ENCODE measurements at places on chromosomes 6 and 20.
A peak's percentile ranks its signal among the peaks of the same experiment; 100 is the strongest.

- DNase-seq = peak; percentile 93
Observed at GRCh38 chr20:48538058-48538825, 289.6 kb downstream of the PREX1 start.

GRCh38 chr20:35306931-35307517 is 14.8 kb upstream of the FAM83C start:
- DNase-seq = peak; percentile 87

- DNase-seq = no peak
Observed at GRCh38 chr6:89536231-89536630, 102.3 kb downstream of the LYRM2 start.

- peak; percentile 1 for DNase-seq
Observed at GRCh38 chr6:74167976-74168375, 472.0 kb downstream of the CD109 start.

DNA sequence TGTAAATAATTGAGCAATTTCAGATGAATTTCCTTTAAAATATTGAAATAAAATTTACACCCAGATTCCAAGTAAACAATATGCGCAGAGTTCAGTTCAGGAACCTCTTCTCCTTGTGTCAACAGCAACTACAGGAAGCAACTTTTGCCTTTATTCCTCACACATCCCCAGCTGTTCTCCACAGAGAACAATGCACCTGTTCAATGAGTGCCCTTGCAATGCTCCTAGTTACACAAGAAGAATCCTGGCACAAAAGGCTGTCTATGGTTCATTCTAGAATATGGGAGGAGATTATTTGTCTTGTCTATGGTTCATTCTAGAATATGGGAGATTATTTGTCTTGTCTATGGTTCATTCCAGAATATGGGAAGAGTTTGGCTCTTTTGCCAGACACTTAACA is 454.9 kb downstream of the BTBD3 start:
- no peak for DNase-seq

- DNase-seq = no peak
Observed at GRCh38 chr20:5550733-5551529, 199.3 kb upstream of the SHLD1 start.

DNA sequence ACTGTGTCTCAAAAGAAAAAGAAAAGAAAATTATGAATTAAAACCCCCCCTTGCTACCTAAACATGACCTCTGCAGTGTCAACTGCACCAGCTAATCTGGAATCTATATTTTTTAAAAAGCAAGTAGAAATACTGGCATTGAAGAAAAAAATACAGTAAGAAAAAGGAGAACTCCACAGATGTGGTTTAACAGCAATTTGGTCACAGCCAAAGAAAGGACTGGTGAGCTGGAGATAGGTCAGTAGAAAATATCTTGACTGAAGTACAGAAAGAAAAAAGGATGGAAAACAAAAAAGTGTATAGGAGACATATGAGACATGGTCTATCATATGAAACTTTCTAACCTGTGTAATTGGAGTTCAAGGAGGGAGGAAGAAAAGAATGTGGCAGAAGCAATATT is 44.1 kb upstream of the ERVFRD-1 start:
- no peak for DNase-seq

DNA sequence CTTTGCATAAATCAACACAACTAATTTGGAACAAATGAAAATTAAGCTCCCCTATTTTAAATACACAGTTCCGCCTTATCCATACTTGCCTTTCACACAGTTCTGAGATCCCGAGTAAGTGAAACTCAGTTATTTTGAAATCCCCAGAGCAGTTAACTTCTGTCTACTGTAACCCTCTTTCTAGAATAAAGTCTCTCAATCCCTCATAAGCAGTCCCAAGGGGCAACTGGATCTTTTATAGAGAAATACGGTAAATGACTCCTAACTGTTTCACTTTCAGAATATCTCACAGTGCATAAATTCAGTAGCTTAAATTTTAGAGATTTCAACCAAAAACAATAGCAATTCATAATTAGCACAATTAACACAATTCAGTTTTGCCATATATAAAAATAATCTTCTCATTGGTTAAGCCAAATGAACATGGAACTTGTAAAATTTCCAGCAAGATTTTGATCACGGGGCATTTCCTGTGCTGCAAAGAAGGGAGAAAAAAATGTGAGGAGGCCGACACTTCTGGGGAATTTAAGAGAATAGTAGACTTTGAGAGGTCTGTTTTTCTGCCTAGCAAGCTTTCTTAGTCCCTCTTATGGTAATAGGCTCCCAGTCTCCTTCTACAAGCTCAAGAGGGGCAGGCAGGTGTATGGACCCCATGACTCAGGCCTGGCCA is 78.3 kb downstream of the KIF6 start:
- no peak for DNase-seq

- DNase-seq = no peak
Observed at GRCh38 chr6:117642976-117643375, 32.3 kb upstream of the NUS1 start.

DNA sequence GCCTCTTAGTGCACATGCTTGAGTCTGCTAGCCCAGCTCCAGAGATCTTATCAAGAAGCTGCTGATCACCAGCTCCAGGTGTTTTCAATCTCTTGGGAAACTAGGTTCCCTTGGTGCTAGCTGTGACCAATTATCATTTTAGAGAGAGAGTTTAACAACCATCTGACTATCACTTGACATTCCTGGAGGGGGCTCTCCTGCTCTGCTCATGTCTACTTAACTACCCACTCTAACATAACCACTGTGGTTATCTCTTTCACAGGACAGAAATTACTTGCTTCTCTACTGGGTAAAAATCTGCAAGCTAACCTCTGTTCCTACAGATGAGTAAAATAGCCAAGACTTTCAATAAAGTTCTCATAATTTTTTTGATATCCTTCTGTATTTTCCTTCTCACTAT is 823.4 kb upstream of the GJE1 start:
- DNase-seq = peak; percentile 14

GRCh38 chr6:136795996-136796395 is 3.7 kb upstream of the MAP3K5 start:
- DNase-seq = no peak

GRCh38 chr6:55941702-55942101 is 66.3 kb upstream of the BMP5 start:
- peak; percentile 33 for DNase-seq

DNA sequence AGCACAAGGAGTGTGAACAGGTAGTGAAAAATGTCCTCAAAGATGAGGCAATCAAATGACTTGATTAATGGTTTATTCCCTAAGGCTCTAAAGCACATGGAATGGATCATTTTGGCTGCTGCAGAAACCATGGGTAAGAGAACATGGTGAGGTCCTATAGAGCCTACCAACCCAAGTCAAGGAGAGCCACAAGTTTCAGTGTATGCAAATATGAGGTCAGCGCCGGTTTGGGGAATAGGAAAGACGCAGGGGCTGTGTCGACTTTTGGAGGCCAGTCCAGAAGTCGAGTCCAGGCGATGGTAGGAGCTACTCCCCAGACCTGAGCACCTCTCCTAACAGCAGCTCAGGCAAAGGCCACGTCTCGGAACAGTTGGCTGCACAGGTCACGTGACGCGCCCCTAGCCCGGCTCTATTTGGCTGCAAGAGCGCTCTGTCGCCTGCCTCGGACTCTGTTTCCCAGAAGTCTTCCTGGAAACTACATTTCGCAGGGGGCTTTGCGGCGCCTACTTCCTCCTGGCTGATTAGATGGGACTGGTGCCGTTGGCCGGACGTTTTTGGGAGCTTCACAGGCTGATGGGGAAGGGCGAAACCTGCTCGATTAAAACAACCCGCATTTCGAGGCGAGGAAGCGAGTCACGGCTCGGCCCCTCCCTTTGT is 74.4 kb upstream of the CHD6 start:
- DNase-seq = peak; percentile 84

DNA sequence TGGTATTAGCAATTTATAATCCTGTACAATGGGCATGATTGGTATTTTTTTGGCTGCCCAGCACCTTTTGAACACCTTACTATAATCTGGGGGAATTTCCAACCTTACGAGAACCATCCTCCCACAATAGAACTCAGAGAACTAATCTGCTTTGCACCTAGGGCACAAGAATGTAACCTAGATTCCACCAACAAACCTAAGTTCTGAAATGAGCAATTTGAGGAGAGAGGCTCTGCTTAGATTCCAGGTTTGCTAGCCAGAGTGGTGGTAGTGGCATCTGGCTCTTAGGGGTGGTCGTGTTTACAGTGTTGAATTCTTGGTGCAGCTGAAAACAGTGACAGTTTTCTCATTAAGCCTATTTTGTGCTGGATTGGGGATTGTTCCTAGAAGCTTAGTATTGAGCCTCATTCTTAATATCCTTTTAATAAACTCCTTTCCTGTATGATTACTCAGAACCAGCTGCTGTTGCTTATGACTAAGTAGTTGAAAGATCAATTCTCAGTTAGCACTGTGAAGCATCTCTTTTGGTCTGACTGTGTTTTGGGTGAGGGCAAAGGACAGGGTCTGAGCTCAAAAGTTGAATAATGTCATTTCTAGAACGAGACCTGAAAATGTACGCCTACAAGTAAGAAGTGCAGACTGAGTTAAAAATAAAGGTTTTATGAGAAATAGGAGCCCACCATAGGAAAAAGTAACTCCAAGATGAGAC is 385.6 kb downstream of the CDKAL1 start:
- no peak for DNase-seq

DNA sequence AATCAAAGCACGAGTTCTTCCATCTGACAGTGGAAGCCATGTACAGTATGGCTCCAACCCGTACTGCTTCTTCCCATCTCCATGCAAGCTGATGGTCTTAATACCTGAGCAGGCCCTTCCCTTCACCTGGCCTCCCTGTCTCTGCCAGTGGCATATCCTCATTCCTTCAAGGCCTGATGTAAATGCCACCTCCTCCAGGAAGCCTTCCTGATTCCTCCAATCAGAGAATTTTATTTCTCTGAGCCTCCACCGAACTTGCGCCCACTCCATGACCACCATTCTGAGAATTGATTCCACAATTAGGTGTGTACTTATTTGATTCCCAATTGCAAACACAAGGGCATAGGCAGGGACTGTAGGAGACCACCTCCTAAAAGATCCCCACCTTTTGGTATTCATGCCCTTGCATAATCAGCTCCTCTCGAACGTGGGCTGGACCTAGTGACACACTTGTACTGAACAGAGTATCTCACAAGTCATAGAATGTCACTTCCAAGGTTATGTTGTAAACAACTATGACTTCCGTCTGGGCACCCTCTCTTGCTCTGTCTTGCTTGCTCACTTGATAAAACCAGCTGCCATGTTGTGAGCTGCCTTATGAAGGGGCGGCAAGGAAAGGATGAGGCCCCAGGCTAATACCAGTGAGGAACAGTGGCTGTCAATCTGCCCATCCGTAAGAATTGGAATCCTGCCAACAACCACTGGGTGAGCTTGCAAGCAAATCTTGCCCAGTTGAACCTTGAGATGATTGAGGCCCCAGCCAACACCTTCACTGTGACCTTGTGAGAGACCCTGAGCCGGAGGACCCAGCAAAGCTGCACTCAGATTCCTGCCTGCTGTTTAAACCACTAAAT is 38.8 kb downstream of the CPNE5 start:
- DNase-seq = no peak

GRCh38 chr20:26208296-26209091 is 511.8 kb upstream of the ZNF337 start:
- DNase-seq = no peak

DNA sequence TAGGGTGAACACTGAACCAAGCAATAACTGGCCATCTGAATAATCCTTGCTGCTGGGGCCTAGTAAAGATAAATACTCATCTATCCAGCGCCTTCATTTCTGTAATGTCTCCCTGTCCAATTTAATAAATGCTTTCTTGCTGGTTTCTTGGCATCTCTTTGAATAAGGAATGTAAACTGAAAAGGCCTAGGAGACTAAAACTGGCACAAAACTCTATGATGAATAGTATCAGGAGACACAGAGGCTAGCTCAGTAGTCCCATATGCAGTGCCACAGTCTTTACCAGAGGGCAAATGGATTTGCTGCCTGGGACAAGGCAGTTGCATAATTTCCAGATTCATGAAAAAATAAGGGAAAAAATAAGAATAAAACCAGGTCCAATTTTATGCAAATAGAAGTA is 324.4 kb downstream of the CENPW start:
- peak; percentile 25 for DNase-seq

- no peak for DNase-seq
Observed at GRCh38 chr6:89707766-89708165, 69.2 kb upstream of the LYRM2 start.

GRCh38 chr20:50464026-50464724 is 46.0 kb upstream of the PTPN1 start:
- peak; percentile 67 for DNase-seq

DNA sequence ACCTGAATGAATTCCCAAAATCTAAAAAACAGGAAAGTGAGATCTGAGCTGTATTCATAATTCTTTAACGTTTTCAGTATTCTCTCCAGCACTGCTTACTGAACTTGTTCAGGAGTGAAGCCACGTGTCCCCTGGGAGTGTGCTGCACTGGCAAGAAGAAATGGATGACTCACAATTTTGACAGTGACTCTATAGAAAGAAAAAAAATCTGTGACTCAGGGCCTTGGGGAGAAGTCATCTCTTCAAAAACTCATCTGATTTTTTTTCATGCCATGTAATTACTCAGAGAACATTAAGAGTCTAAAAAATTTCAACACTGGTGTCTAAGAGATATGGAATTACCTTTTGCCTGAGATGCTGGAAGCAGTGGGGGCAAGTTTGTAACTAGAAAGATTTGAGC is 39.7 kb downstream of the ANKEF1 start:
- peak; percentile 88 for DNase-seq

- DNase-seq = peak; percentile 14
Observed at GRCh38 chr20:2751878-2752566, 48.4 kb downstream of the CPXM1 start.

GRCh38 chr6:41706876-41707564 is 28.4 kb downstream of the TFEB start:
- peak; percentile 62 for DNase-seq
